ENCODE measurements at places on chromosomes 6 and 20. TPM values are rescaled to one million over a fixed set of nuclear protein-coding genes. Genes with fewer than 3 reads are reported as not detected.

The SLC24A3 gene
- total RNA-seq = 0.11 TPM

GRCh38 chr20:34529742-34530141, 13.5 kb downstream of the DYNLRB1 start:
- H3K36me3 ChIP-seq = peaks cover 30% of the 10 kb centered on the region
- no peak for DNase-seq
- no peaks in the 10 kb centered on the region for H3K27me3 ChIP-seq
- no peak overlapping the region for H3K4me3 ChIP-seq

- no peak for DNase-seq
- H3K36me3 ChIP-seq = no peaks in the 10 kb centered on the region
- peak within 1 kb of the TSS; percentile 67 for H3K4me3 ChIP-seq
Observed at GRCh38 chr20:64049060-64049877, at the start of gene SOX18. Gene SOX18, minus strand, starts transcription at chr20:64049639. Its CDS starts 123 bp downstream, at chr20:64049516.

DNA sequence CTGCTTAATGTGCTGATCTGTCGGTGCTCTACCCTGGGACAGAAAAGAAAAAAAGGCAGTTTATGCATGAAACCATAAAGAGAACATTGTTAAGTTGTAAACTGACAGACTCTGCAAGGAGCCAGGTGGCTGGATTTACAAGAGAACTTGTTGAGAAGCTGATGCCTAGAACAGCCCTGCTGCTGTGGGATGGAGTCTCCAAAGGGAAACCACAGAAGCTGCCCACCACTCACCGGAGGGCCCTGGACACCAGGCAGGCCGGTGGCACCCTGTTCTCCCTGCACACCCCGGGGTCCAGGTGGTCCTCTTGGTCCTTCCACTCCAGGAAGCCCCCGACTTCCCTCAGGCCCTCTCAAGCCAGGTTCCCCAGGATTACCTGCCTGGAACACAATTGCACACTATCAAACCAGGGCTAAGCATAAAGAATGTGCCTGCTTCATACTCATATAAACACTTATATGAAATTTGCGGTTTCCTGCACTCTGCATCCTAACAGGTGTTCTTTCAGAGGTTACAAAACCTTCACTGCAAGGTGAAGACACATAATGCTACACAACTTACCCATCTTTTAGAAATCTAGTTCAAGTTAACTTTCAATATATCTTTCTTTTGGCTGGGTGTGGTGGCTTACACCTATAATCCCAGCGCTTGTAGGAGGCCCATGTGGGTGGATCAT, 68.2 kb downstream of the COL9A1 start:
- no peak overlapping the region for H3K4me3 ChIP-seq
- H3K27ac ChIP-seq = no peak overlapping the region
- no peak for DNase-seq
- H3K4me1 ChIP-seq = no peaks in the 10 kb centered on the region
- H3K27me3 ChIP-seq = peaks cover 9% of the 10 kb centered on the region

The HDGFL1 gene
- total RNA-seq = not detected

DNA sequence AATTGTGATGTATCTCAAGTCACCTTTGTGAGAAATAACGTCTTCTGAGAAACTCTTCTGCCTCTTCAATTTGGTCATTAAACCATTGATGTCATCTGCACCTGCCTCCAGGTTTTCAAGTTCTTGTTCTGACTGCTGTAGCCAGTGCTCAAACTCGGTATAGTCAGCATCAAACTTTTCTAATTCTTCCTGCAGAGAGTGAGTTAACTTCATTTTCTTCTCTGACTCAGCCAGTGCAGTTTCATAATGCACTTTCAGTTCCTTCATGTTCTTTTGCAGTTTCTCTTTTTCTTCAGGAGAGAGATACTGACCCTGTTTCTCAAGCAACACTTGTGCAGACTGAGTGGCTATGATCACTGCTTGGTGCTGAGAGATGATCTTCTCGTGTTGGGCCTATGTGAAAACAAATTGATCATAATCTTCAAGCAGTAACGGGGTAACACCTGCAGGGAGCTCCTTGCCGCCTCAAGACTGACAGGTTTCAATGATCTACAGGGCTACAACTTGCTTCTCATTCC, 48.8 kb downstream of the DST start:
- DNase-seq = no peak
- no peaks in the 10 kb centered on the region for H3K27me3 ChIP-seq

The OR2J3 gene
- not detected for total RNA-seq

- no peak for DNase-seq
- no peaks in the 10 kb centered on the region for H3K27me3 ChIP-seq
- H3K36me3 ChIP-seq = no peaks in the 10 kb centered on the region
- H3K4me3 ChIP-seq = no peak overlapping the region
- no peak overlapping the region for H3K27ac ChIP-seq
- H3K4me1 ChIP-seq = peaks cover 28% of the 10 kb centered on the region
Observed at GRCh38 chr6:137926207-137926731, 59.2 kb downstream of the TNFAIP3 start.

- H3K4me1 ChIP-seq = no peaks in the 10 kb centered on the region
- peaks cover 21% of the 10 kb centered on the region for H3K27me3 ChIP-seq
- DNase-seq = no peak
- no peak overlapping the region for H3K4me3 ChIP-seq
Observed at GRCh38 chr20:57780398-57780797, 70.6 kb upstream of the PMEPA1 start.

The CRISP2 gene
- not detected for total RNA-seq

The SNAP25 gene
- total RNA-seq = 1.6 TPM

The DAAM2 gene
- total RNA-seq = 87.2 TPM

DNA sequence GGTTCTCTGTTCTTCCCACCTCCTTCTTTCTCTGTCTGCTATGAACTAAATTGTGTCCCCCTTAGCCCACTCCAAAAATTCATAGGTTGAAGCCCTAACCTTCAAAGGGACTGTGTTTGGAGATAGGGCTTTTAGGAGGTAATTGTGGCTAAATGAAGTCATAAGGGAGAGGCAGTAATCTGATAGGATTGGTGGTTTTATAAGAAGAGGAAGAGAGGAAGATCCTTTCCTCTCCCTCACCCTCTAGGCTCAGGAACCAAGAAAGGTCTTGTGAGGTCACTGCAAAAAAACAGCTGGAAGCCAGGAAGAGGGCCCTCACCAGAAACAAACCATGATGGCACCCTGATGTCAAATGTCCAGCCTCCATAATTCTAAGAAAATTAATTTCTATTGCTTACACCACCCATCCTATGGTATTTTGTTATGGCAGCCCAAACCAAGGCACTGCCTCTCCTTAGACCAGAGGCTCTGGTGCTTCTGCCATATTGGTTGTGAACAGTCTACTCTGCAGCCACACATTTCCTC, 135.1 kb upstream of the COL21A1 start:
- H3K4me1 ChIP-seq = peaks cover 20% of the 10 kb centered on the region
- no peaks in the 10 kb centered on the region for H3K36me3 ChIP-seq
- DNase-seq = no peak
- no peak overlapping the region for H3K4me3 ChIP-seq
- H3K27me3 ChIP-seq = no peaks in the 10 kb centered on the region

DNA sequence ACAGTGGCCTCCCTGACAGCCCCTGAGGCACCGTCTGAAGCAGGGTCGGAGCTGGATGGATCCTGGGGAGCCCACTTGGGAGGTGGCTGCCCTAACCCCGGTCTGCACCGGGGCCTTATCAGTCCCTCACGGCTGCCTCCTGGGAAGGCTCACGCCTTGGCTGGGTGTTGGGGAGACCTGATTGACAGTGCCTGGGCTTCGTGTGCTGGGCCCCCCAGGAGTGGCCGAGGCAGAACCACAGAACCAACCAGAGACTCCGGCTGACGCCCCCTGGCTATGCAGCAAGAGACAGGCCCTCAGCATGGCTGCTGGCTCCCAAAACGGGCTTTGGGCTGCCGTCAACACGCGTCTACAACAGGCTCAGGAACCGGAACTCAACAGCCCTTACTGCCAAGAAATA, 219.6 kb downstream of the TAF4 start:
- H3K27ac ChIP-seq = no peak overlapping the region
- H3K4me1 ChIP-seq = no peaks in the 10 kb centered on the region
- H3K36me3 ChIP-seq = no peaks in the 10 kb centered on the region
- no peak overlapping the region for H3K4me3 ChIP-seq
- H3K27me3 ChIP-seq = peaks cover 2% of the 10 kb centered on the region

GRCh38 chr6:7047966-7048365, 59.8 kb upstream of the RREB1 start:
- no peak for DNase-seq
- no peak overlapping the region for H3K27ac ChIP-seq
- H3K27me3 ChIP-seq = no peaks in the 10 kb centered on the region
- H3K4me1 ChIP-seq = peaks cover 9% of the 10 kb centered on the region
- H3K4me3 ChIP-seq = no peak overlapping the region
- H3K36me3 ChIP-seq = no peaks in the 10 kb centered on the region

DNA sequence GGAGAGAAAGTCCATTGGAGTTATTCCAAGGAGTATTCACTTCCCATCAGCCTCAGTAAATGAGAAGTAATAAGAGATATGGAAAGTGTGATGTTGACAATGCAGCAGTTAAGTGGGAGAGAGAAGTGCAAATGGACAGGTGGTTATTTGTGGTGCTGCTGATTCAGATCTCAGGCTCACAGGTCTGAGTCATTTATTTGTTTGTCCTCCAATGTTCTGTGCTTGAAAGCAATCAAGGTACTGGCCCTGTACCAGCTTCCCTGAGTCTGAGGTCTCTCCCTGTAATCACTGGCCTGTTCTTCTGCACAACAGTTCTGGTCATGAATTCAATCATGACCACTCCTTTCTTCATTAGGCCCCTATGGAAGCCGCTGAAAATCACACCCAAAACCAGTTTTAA, 827.7 kb downstream of the MAFB start:
- H3K27me3 ChIP-seq = no peaks in the 10 kb centered on the region
- H3K27ac ChIP-seq = no peak overlapping the region
- DNase-seq = no peak
- no peak overlapping the region for H3K4me3 ChIP-seq
- no peaks in the 10 kb centered on the region for H3K36me3 ChIP-seq
- H3K4me1 ChIP-seq = peaks cover 15% of the 10 kb centered on the region

Measured in osteocyte (in vitro differentiated cells).